ENCODE measurements at places on chromosomes 11 and 22. TPM values are rescaled to one million over a fixed set of nuclear protein-coding genes. Genes with fewer than 3 reads are reported as not detected.

Gene TSPAN18
- total RNA-seq = 1.2 TPM

Gene TYR
- total RNA-seq = not detected

Gene FIBIN
- total RNA-seq = 36.6 TPM

Gene UBASH3B
- 2.6 TPM for total RNA-seq

Gene EIF4G2
- 335 TPM for total RNA-seq

Gene CCDC87
- total RNA-seq = 0.44 TPM

Gene GALNT18
- 0.78 TPM for total RNA-seq

Gene P2RX6
- total RNA-seq = 0.94 TPM

Gene LMO2
- total RNA-seq = 2.4 TPM

Gene TESMIN
- not detected for total RNA-seq

Gene ZP1
- 1.9 TPM for total RNA-seq

Gene PKP3
- 3.5 TPM for total RNA-seq

Gene GDPD4
- total RNA-seq = not detected

Gene ANGPTL5
- total RNA-seq = 0.69 TPM

Gene DCHS1
- total RNA-seq = 2.0 TPM

Gene OR6M1
- not detected for total RNA-seq

Gene SLC22A8
- not detected for total RNA-seq

Gene TBX10
- total RNA-seq = not detected

Gene PHOX2A
- not detected for total RNA-seq

Gene MN1
- 15.6 TPM for total RNA-seq

Gene SLCO2B1
- total RNA-seq = 0.59 TPM

Gene OR56A1
- total RNA-seq = not detected

Gene NF2
- total RNA-seq = 32.4 TPM

Gene OR5A1
- not detected for total RNA-seq

Gene DERL3
- not detected for total RNA-seq

Gene CCDC81
- total RNA-seq = not detected

Gene OR4D5
- not detected for total RNA-seq

Gene KCNJ1
- total RNA-seq = not detected

Gene NXPE4
- total RNA-seq = not detected

Gene EWSR1
- total RNA-seq = 77.2 TPM

Gene CHRDL2
- not detected for total RNA-seq

Gene RFPL3
- not detected for total RNA-seq

Gene FIBP
- total RNA-seq = 109 TPM

Gene SLC37A2
- total RNA-seq = not detected

Gene CARD10
- 5.6 TPM for total RNA-seq

Gene GRK3
- total RNA-seq = 0.56 TPM

Gene OR2D2
- total RNA-seq = not detected

Gene DDI1
- not detected for total RNA-seq

Gene ACP2
- total RNA-seq = 45.0 TPM

Gene SHISA8
- total RNA-seq = not detected

Gene LYVE1
- total RNA-seq = 4.1 TPM

Gene THAP12
- total RNA-seq = 16.0 TPM

Gene FAM83F
- not detected for total RNA-seq

Gene TMEM109
- 59.8 TPM for total RNA-seq

Gene MS4A6A
- total RNA-seq = not detected

Gene VSIG10L2
- not detected for total RNA-seq

Gene PGA5
- total RNA-seq = not detected

Measured in cardiac ventricle fibroblast (primary cell).